Fibroblast of mammary gland (primary cell): ENCODE measurements at places on chromosomes 1 and 21.

DNA sequence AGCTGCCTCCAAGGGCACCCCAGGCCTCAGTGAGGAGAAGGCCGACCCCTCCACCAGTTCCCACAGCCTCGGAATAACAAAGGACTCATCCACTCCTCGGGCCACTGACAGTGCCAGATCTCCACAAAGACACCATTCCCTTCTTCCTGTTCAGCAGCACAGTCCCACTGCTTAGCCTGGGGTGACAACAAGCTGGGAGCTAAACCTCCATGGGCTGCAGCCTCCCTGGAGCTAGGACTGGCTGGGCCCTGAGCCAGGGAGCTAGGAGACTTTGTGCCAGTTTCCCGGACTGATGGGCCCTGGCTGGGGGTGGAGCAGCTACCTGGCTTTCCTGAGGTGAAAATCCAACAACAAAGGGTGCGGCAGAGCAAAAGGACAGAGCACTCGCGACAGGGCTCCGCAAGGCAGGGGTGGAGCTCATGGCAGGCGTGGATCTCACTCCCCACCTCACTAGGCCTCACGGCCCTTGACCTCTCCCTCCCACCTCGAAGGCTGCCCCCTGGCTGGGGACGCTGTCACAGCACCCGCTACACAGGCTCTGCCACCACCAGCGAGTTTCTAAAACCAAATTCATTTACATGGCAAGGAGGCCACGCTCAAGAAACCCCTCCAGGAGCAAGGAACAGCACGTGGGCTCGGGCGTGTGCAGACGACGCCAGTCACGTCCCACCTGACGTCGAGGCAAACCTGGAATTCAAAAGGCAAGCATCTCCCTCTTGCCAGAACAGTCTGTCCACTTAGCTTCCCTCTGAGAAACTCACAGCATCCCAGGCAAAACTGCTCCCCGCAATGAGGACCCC lies 13.8 kb downstream of the SLC35E2B start:
- DNase-seq, result peak; percentile 18

GRCh38 chr1:51253691-51254090 lies 17.6 kb downstream of the RNF11 start:
- DNase-seq, result peak; percentile 66

DNA sequence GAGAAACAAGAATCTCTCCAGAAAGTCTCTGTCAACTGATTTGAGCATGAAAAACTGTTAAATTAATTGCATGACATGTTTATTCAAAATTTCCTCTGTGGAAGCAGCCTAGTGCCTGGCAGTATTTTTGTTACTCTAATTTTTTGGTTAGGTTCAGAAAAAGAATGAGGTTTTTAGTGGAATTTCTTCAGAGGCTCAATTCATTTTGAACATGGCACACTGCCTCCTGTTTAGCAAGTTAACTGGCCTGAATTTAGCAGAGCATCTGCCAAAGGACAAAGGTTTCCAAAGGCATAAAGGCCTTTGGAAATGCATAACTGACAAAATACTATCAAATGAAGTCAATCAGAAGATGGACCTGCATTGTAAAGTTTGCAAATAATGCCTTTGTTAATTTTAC lies 1326.5 kb downstream of the PLA2G4A start:
- no peak for DNase-seq

GRCh38 chr1:18819986-18820790 lies 39.3 kb downstream of the TAS1R2 start:
- peak; percentile 8 for DNase-seq

DNA sequence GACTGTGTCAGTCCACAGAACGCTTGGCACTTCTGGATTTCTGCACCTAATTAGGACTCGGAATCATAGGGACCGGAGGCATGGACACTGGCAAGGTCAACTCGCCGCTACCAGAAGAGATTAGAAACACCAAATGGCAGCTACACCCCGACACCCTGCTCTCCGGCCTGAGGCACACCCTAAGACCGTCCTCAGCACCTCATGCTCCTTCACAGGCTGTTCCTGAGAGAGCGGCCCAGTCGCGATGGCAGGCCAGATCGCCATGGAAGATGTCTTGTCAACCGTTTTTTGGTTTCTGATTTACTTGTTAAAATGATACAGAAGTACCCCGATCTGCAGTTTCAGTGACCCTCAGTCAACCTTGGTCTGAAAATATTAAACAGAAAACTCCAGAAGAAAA lies 46.8 kb downstream of the NPHP4 start:
- no peak for DNase-seq

- no peak for DNase-seq
These were observed 92.9 kb downstream of the HS2ST1 start for GRCh38 chr1:87007323-87007722.

- DNase-seq, result peak; percentile 28
These were observed 10.7 kb downstream of the EPHA2 start for GRCh38 chr1:16145030-16145661.
